ENCODE measurements at places on chromosomes 1 and 21.
A peak's percentile ranks its signal among the peaks of the same experiment; 100 is the strongest.

GRCh38 chr1:84876353-84876752 lies 16.7 kb downstream of the LPAR3 start:
- no peak overlapping the region for H3K4me3 ChIP-seq
- no peak for DNase-seq
- no peaks in the 10 kb centered on the region for H3K4me1 ChIP-seq
- H3K27me3 ChIP-seq: no peaks in the 10 kb centered on the region

DNA sequence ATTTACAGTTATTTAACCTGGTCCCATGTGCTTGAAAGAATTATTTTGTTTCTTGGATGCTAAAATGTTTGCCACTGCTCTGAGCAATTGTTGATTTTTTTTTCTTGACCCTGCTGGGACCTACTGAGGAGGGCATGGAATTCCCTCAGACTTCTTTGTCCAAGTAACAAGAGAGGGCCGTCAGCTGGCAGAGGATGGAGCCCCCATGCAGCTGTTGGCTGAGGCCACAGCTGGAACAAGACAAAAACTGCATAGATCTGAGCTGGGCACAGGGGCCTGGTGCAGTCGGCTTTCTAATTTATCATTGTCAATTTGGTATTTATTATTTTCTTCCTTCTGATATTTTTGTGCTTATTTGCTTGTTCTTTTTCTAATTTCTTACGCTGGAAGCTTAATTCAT lies 39.6 kb upstream of the ABCG1 start:
- no peaks in the 10 kb centered on the region for H3K36me3 ChIP-seq
- H3K4me3 ChIP-seq: no peak overlapping the region
- H3K27me3 ChIP-seq: no peaks in the 10 kb centered on the region
- no peak overlapping the region for H3K27ac ChIP-seq
- no peak for DNase-seq

- H3K27ac ChIP-seq: no peak overlapping the region
- H3K27me3 ChIP-seq: no peaks in the 10 kb centered on the region
- no peak overlapping the region for H3K4me3 ChIP-seq
- H3K36me3 ChIP-seq: no peaks in the 10 kb centered on the region
- no peak for DNase-seq
Measured at GRCh38 chr21:37005548-37006485, 685 bp upstream of the RIPPLY3 start.

DNA sequence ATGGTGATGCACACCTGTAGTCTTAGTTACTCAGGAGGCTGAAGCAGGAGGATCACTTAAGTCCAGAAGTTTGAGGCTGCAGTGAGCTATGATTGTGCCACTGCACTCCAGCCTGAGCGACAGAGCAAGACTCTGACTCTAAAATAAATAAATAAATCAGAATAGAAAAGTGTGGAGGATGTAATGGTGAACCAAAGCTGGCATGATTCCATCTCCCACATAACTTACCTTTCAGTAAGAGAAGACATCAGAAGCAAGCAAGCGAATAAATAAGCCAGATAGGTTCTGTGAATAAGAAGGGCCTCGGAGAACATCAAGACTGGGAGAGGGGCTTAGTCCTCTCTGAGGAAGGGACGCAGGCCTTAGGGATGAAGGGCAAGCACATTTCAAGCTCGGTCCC lies 59.5 kb downstream of the TOMM20 start:
- H3K4me1 ChIP-seq: peaks cover 41% of the 10 kb centered on the region
- DNase-seq: no peak
- no peak overlapping the region for H3K27ac ChIP-seq
- no peak overlapping the region for H3K4me3 ChIP-seq
- no peaks in the 10 kb centered on the region for H3K36me3 ChIP-seq

- H3K4me1 ChIP-seq: no peaks in the 10 kb centered on the region
- no peak overlapping the region for H3K4me3 ChIP-seq
- no peak overlapping the region for H3K27ac ChIP-seq
- no peak for DNase-seq
- H3K36me3 ChIP-seq: no peaks in the 10 kb centered on the region
Measured at GRCh38 chr1:53608071-53608470, 130.9 kb downstream of the GLIS1 start.

DNA sequence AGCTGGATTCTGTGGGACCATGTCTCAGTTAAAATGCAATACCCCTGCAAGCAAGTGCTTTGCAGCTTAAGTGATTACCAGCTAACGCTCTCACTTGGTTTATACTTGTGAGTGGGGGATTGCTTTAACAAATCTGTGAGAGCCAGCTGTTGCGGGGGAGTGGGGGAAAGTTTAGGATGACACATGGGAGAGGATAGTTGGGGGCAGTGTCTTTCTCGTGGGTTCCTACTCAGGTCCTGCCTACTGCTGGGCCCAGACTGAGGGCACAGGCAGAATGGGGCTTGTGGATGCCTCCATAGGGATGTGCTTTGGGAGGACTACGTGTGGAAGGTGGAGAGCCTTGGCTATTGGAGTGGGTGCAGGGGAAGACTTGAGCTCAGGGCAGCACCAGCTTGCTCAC lies 60.1 kb downstream of the ELK4 start:
- H3K4me1 ChIP-seq: no peaks in the 10 kb centered on the region
- no peak overlapping the region for H3K4me3 ChIP-seq
- H3K27me3 ChIP-seq: peaks cover 56% of the 10 kb centered on the region
- DNase-seq: no peak
- no peaks in the 10 kb centered on the region for H3K36me3 ChIP-seq

DNA sequence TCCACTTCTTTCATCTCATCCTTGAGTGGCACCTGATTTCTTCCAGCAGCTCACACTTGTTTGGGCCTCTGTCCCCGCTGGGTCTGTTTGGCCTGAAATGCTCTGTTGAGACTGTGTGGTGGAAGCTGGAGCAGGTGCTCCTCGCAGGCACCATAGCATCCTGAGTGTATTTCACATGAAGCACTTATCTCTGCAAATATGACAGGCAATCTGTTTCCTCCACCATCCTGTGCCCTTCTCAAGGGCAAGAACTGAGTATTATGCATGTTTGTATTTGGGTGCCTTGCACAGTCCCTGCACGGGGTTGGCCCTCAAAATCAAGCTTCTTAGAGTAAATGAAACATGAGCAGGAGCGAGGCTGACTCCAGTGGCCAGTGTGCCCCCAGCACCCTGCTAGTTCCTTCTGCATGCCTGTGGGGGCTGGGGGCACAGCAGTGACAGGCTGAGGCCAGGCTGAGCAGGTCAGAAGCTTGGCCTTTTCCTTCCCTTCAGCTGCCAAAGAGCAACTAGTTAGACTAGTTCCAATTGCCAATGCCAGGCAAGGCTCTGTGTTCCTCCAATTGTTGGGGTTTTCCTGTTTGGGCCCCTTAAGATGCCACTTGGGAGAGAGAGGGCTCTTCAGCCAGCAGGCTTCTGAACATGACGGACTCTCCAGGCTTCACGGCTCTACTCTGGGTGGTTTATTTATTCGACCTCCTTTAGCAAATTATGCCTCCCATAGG lies 129.6 kb upstream of the ATP1A1 start:
- no peak for DNase-seq
- no peak overlapping the region for H3K4me3 ChIP-seq
- 0 out of 2 replicates have a peak, but pooled peaks cover 4% of the 10 kb centered on the region for H3K27me3 ChIP-seq
- no peaks in the 10 kb centered on the region for H3K36me3 ChIP-seq
- H3K4me1 ChIP-seq: no peaks in the 10 kb centered on the region

DNA sequence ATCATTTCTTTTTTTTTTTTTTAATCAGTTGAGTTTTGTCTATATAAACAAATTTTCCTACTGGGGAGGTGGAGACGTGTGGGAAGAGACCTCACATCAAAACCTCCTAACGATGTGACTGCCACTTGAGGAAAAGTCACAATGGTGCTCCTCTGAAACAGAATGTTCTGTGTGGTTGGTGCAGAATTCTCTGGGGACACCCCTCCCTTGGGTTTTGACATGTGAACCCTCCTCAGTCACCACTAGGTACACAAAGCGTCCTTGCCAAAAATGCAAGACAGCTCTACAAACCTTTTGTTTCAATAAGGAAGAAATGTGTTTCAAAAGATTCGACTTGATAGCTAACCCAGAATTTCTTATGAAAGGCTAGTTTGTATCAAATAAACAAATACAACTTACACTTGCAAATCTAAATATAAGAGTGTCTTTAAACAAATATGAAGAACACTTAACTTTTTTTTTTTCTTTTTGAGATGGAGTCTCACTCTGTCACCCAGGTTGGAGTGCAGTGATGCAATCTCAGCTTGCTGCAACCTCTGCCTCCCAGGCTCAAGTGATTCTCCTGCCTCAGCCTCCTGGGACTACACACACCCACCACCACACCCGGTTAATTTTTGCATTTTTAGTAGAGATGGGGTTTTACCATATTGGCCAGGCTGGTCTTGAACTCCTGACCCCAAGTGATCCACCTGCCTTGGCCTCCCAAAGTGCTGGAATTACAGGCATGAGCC lies 9.3 kb downstream of the SLC25A24 start:
- H3K4me3 ChIP-seq: no peak overlapping the region
- no peak for DNase-seq
- H3K36me3 ChIP-seq: peaks cover 76% of the 10 kb centered on the region

- no peak overlapping the region for H3K27ac ChIP-seq
- no peak overlapping the region for H3K4me3 ChIP-seq
- H3K4me1 ChIP-seq: peaks cover 33% of the 10 kb centered on the region
- H3K27me3 ChIP-seq: no peaks in the 10 kb centered on the region
Measured at GRCh38 chr1:32336963-32337675, 1.1 kb upstream of the MARCKSL1 start.

- H3K27me3 ChIP-seq: no peaks in the 10 kb centered on the region
- DNase-seq: no peak
Measured at GRCh38 chr21:36582271-36582670, 102.3 kb upstream of the CLDN14 start.

GRCh38 chr21:16002874-16003466 lies 273.2 kb downstream of the USP25 start:
- H3K4me3 ChIP-seq: no peak overlapping the region
- no peaks in the 10 kb centered on the region for H3K4me1 ChIP-seq
- no peak for DNase-seq
- H3K27ac ChIP-seq: no peak overlapping the region

DNA sequence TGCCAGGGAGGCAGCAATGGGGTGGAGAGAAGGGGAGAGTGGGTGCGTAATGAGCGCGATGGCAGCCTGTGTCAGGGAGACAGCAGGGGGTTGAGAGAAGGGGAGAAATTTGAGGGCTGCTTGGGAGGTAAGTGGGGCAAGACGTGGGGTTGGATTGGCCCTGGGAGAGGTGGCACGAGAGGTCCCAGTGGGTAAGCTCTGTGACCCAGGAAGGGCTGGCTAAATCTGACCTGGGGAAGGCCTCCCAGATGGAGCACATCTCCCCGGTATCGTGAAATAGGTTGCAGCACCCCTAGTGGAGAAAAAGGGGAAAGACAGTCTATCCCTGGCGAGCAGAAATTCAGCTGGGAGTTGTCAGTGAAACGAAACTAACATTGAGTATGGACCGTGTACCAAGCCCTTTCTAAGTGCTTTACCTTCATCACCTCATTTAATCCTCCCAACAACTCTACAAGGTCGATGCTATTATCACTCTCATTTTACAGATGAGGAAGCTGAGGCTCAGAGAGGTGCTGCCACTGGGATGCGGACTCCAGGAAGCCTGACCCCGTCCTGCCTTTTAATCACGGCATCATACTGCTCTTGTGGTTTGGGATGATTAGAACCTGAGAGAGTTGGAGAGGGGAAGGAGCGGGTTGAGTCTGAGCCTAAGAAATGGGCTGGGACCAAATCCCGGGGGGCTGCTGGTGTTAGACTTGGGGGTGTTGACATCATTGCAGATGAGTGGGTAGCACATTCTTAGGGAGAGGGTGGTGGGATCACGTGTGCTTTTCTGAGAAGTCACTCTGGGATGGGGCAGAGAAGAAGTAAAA lies 56.6 kb upstream of the RPL11 start:
- peak overlapping the region; percentile 39 for H3K4me3 ChIP-seq
- peak; percentile 92 for DNase-seq
- no peaks in the 10 kb centered on the region for H3K27me3 ChIP-seq
- H3K27ac ChIP-seq: peak overlapping the region; percentile 65

GRCh38 chr1:221739018-221739676 lies 2.7 kb downstream of the DUSP10 start:
- H3K27ac ChIP-seq: no peak overlapping the region
- no peak for DNase-seq
- peaks cover 18% of the 10 kb centered on the region for H3K4me1 ChIP-seq

DNA sequence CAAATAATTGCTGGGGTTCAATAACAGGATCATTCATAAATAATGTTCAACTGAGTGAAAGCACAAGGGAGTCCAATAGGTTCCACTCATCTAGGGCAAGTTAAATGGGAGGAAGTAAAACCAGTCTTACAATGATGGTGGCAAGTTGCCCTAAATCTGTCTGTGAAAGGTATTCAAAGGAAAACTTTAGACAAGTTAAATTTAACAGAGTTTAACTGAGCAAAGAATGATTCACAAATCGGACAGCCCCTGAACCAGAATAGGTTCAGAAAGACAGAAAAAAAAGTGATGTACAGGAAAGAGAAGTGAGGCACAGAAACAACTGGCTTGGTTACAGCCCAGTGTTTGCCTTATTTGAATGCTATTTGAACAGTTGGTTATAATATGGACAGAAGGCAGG lies 183.5 kb upstream of the ADGRL4 start:
- H3K4me1 ChIP-seq: peaks cover 22% of the 10 kb centered on the region
- no peaks in the 10 kb centered on the region for H3K27me3 ChIP-seq
- no peaks in the 10 kb centered on the region for H3K36me3 ChIP-seq
- H3K27ac ChIP-seq: no peak overlapping the region
- no peak for DNase-seq
- no peak overlapping the region for H3K4me3 ChIP-seq

DNA sequence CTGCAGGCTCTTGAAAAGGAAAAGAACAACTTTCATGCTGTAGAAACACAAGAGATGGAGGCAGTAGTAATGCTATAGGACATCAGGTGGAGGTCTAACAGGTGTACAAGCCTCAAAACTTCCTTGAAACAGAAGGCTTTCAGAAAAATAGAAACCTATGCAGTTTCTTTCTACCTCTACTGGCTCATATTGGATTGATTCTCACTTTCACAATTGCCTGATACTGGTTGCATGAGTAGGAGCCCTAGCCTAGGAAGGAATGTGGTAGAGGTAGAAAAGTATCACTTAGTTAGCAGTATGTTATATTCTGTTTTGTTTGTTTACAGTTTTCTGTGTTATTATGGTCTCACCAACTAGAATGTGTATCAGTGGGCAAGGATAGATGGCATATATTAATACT lies 175.4 kb upstream of the GORAB start:
- no peaks in the 10 kb centered on the region for H3K27me3 ChIP-seq
- DNase-seq: no peak
- H3K27ac ChIP-seq: no peak overlapping the region
- H3K4me3 ChIP-seq: no peak overlapping the region
- H3K36me3 ChIP-seq: no peaks in the 10 kb centered on the region

GRCh38 chr1:66464802-66465201 lies 69.2 kb upstream of the SGIP1 start:
- DNase-seq: peak; percentile 33
- H3K27me3 ChIP-seq: no peaks in the 10 kb centered on the region
- no peak overlapping the region for H3K4me3 ChIP-seq
- H3K27ac ChIP-seq: peak overlapping the region; percentile 84

GRCh38 chr1:223210788-223211120 lies 67.7 kb upstream of the TLR5 start:
- H3K36me3 ChIP-seq: no peaks in the 10 kb centered on the region
- H3K4me1 ChIP-seq: peaks cover 65% of the 10 kb centered on the region
- DNase-seq: no peak
- no peaks in the 10 kb centered on the region for H3K27me3 ChIP-seq
- H3K27ac ChIP-seq: no peak overlapping the region
